ENCODE measurements at places on chromosomes 12 and 14.

- DNase-seq, result no peak
These were observed 61.8 kb upstream of the DIO3 start for GRCh38 chr14:101499513-101499912.

DNA sequence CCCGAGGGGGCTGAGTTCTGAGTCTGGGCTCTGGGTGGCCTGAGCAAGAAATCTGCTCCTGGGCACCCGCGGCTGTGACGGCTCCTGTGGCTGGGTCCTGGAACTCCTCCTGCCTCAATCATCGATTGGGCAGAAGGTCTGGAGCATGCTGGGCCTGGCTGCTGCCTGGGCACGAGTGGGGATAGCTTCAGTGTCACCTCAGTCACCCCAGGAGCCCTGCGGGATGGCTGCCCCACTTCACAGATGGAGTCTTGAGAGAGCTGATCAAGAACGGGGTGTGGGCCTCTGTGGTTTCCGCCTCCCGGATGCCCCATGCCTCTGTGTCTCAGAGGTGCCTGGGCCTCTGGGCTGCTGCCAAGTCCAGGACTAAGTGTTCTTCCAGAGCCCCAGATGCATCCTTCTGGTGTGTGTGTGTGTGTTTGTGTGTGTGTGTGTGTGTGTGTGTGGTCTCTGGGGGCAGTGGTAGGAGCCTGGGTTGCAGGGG, 185.6 kb upstream of the C14orf180 start:
- no peak for DNase-seq

DNA sequence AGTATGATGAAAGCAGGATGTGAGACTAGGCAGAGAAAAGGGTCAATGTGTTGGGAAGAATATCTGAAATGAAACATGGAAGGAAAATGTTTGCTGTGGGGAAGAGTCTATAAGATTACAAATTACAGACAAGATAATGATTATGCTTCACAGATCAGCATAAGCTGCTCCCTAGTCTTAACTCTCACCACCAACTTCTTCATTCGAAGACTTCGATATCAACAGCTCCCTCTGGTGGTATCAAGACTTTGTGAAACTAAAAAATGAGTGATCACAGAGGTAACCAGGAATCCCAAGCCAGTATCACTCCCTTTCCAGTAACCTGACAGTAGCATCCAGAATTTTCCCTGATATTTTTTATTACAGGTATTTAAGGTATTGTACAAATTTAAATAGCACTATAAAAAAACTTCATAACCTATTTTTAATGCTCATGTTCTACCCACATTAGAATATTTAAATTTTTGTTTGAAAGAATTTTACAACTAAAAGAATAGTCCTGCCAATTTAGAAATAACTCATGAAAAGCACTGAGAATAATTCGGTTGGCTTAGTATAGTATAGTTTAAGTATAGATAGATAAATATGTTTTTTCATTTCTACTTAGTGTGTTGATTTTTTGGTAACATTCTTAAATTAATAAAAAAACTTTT, 84.4 kb downstream of the C2CD5 start:
- DNase-seq, result no peak

DNA sequence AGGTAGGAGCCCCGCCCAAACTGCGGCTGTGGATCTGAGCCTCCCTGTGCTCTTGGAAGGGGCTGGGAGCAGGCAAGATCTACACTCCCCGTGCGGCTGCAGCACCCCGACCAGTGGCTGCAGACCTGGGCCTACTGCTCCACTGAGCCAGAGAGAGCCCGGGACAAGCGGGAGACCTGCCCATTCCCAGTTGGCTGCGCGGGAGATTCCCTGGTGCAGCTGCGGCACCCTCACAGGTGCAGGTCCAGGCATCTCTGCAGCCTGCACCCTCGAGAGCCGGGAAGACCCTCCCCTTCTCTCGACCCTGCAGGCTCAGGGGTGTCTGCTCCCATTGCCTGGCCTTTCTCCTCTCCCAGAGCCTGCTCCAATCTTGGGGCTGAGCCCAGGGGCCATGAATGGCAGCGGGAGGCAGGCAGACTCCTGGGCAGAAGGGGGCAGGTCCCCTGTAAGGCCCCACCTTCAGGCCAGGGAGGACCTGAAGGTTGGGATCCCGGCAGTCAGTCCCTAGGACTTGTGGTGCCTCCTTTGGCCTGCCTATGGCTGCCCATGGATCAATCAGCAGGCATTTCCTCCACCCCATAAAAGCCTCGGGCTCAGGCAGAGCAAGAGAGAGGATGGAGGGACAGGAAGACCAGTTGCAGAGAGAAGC, 8.8 kb upstream of the A2M start:
- DNase-seq, result no peak

GRCh38 chr12:64946132-64946829, 121.8 kb downstream of the TBC1D30 start:
- no peak for DNase-seq

GRCh38 chr12:85796001-85796400, 40.2 kb downstream of the RASSF9 start:
- no peak for DNase-seq

DNA sequence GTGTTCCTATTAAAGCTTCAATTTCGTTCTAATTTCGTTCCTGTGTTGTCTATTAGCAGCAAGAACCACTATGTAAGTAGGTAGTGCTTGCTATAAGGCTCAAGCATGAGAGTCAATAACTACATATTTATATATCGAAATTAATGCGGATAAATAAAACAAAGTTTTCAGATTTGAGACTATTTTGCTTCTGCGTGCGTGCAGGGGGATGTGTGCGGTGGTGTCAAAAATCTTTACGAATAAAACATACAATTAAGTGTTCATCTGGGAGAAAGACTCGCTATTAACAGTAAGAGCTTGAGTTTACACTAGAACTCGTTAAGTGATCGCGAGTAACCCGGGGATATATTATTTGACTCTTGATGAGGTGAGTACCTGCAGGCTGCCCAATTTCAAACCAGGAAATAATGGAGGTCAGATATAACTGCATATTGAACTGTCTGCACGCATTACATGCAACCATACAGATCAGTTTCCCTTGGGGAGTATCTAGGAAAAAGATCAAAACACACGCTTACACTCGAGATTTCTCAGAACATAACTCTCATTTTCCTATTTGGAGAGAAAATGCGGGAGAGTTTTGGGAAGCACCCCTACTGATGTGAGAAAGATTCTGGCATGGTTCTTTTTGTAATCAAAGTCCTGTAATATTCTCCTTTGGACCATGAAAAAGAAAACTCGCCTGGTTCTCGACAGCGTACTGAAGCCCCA, 813 bp downstream of the TWF1 start:
- DNase-seq, result no peak

GRCh38 chr12:91316161-91316906, 133.7 kb upstream of the DCN start:
- DNase-seq, result no peak

DNA sequence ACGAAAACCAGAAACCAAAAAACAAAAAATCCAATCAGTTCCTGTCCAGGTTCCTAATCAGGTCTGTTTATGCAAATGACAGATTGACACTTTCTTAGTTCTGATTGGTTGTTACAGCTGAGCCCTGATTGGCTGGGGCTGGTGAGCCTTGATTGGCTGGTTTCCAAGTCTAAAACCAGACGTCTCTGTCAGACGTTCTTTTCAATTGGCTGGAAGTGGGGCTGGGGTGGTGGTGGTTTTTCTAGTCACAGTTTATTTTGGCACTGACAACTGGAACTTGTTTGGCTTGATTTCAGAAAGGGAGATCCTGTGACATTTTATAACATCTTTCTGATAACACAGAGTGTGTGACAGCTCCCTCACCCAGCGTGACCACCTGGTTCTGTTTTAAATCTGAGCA, 36.1 kb upstream of the PRICKLE1 start:
- no peak for DNase-seq

GRCh38 chr14:64569138-64569631, 19.4 kb downstream of the PPP1R36 start:
- DNase-seq, result no peak

DNA sequence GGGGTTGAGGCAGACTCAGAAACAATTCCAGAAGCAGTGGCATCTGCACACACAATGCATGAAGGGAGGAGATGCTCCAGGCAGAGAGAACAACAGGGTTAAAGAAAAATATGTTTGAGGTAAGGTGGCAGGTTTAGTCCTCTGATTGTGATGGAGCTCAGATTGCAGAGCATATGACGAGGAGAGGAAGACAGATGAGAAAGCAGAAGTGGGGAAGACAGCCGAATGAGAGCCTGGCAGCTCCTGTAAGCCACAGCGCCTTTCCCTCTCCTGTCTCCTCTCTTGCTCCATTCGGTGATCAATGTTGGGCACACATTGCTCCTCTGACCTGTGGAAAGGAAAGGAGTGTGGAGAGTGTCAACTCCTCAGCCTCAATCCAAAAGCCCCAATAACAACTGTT, 372.2 kb downstream of the GXYLT1 start:
- DNase-seq, result no peak

DNA sequence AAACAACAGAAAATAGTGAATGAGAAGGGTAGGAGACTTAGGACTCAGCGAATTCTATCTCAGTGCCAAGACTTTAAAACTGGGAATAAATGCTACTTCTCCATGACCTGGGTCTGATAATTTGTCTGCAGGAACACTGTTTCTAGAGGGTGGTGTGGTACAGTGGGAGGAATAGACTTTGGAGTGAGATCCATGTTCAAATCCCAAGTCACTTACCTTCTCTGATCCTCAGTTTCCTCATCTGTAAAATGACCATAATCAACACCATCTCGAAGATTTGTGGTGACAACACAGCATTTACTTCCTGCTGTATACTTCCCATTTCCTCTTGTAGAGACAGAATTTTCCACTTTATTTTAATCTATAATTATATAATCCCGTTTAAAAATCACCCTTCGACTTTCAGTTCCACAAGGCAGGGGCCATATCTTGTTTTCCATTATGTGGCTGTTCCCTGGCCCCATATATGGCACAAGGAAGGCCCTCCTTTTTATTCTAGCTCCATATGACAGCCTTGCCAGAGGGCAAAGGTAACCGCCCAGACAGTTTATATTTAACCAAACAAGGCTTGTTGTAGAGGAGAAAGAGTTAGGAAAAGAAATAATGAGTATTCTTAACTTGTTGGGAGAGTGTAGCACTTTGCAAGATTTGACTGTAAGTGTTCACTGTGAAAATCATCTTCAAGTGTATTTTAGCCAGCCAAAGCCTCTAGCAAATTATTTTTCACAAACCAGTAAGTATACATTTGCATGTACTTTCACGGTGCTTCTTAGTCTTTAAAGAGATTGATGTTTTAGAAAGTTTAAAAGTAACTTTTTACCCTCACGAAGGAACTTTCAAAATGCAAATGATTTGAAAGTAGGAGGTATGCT, 243.1 kb downstream of the AKAP6 start:
- no peak for DNase-seq
